ENCODE measurements at places on chromosomes 16 and 17.

- no peak for DNase-seq
These were observed 2.4 kb upstream of the HEXD start for GRCh38 chr17:82415786-82416185.

GRCh38 chr17:76467366-76467765 is at the start of gene AANAT:
Gene AANAT (plus strand): TSS chr17:76467603. CDS start chr17:76468747, 1,144 bp downstream.
- DNase-seq: no peak

DNA sequence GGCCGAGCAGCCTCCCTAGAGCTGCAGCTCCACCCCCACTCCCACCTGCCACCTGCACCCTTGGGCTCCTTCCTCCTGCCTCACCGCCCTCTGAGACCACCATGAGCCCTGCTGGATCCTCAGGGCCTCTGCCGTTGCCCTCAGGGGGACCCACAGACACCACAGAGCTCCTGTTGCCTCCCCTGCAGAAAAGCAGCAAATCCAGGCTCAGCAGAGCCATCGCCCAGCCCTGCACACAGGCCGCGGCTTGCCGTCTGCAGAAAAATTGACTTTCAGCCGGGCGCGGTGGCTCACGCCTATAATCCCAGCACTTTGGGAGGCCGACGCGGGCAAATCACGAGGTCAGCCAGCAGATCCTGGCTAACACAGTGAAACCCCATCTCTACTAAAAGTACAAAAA is 7.0 kb upstream of the PPP1R27 start:
- DNase-seq: no peak

- no peak for DNase-seq
These were observed 256.6 kb upstream of the KCNJ16 start for GRCh38 chr17:69818467-69818866.

DNA sequence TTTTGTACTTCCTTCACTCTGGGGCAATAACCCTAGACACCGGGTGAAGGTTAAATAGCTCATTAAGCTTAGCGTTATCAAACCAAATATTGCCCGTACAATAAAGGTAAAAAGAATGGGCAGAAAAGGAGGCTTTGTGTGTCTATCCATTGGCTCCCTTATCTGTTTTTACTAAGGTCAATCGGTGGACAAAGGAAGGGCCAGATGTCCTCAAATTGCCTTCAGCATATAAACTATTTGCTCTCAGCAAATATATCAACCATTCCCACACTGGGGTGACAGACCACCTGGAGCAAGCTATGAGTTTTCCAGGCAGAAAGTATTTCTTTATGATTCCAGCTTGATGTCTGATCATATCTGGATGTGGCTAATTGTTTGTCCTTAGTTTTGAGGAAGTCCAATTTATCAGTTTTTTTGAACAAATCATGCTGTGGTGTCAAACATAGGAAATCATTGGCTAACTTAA is 25.3 kb upstream of the WIPI1 start:
- DNase-seq: no peak

All from activated gamma-delta T cell (primary cell).